Fibroblast of skin of left quadriceps (primary cell): ENCODE measurements at places on chromosomes 1 and 21.

DNA sequence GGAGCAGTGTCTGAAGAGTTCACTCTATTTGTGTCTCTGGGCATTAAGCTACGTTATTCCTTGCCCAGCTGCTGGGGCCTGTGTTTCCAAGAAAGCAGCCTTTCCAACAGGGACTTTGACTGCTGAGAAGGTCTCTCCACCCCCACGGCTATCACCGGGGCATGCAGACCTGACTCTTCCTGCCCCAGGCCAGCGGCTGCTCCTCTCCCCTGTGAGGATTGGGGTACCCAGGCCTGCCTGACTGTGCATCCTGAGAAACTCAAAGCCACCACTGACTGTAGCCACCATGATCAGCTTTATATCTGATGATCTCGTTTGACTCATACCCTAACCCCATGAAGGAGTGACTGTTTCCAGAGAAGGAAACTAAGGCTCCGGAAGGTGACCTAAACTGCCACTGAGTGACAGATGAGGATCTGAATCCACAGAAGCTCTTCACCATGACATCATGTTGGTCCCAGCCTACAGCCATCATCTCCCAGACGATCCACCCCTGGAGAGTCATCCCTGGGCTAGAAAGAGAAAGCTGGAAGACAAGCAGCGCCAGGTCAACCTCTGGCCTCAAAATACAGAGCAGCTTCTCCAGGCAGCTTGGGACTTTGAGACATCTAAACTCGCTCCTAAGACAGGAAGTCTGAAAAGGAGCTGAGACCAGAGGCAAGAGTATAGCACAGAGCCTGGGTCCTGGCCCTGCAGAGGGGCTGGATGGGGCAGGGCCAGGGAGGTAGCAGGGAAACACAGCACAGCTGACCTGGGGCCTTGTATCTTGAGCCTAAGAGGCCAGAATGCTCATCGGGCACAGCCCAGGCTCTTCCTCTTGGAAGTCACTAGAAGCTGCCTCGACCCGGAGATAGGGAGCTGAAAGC, 244.0 kb upstream of the VAMP3 start:
- DNase-seq, result no peak

GRCh38 chr21:34129901-34130715, 56.7 kb downstream of the MRPS6 start:
- no peak for DNase-seq

DNA sequence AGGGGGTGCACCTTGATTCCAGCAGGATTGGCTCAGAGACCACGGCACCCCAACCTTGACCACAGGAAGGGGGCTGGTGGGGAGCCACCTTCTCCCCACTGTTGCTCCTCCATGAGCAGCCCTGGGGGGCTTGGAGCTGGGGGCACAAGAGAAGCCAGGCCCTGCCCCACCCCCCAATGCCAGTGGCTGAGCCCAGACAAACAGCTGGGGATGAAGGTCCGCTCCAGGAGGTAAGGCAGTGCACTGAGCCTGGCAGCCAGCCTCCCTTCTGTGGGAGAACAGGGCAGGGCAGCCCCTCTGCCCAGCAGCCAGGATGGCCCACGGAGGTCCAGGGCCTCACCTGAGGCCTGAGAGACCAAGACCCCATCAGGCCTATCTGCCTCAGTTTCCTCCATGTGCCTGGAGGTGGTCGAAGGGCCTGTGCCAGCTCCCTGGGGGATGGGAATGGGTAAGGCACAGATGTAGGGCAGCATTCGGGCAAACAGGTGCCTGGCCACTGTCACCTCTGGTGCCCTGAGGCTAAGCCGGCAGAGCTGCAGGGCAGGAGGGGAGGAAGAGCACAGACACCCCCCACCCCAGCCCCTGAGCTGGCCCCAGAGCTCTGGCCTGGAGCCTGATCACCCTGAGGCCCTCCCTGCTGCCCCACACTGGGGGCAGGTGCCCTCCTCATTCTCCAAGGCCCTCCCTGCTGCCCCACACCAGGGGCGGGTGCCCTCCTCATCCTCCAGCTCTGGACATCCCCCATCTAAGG, 7.1 kb downstream of the ITGB2 start:
- no peak for DNase-seq

- no peak for DNase-seq
Observed at GRCh38 chr1:66353257-66353656, 180.7 kb upstream of the SGIP1 start.

- no peak for DNase-seq
Observed at GRCh38 chr1:197249324-197249723, 18.7 kb upstream of the CRB1 start.

DNA sequence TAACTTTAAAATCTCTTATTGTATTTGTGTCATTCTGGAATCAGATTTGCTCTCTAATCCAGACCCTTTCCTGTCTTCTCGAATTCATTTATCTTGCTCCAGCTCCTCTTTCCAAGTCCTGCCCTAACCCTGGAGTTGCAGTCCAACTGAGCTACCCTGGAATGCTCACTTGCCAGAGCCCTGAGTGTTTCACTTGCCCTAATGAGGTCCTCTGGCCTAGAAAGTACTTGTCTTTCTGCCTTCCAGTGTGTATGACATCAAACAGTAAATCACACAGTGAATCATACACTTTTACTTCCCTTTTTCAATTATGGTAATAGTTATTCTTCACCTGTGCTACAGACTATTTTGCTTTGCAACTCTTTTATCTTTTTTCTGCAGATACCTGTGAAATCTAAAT, 96.9 kb downstream of the NEK7 start:
- DNase-seq, result peak; percentile 20

DNA sequence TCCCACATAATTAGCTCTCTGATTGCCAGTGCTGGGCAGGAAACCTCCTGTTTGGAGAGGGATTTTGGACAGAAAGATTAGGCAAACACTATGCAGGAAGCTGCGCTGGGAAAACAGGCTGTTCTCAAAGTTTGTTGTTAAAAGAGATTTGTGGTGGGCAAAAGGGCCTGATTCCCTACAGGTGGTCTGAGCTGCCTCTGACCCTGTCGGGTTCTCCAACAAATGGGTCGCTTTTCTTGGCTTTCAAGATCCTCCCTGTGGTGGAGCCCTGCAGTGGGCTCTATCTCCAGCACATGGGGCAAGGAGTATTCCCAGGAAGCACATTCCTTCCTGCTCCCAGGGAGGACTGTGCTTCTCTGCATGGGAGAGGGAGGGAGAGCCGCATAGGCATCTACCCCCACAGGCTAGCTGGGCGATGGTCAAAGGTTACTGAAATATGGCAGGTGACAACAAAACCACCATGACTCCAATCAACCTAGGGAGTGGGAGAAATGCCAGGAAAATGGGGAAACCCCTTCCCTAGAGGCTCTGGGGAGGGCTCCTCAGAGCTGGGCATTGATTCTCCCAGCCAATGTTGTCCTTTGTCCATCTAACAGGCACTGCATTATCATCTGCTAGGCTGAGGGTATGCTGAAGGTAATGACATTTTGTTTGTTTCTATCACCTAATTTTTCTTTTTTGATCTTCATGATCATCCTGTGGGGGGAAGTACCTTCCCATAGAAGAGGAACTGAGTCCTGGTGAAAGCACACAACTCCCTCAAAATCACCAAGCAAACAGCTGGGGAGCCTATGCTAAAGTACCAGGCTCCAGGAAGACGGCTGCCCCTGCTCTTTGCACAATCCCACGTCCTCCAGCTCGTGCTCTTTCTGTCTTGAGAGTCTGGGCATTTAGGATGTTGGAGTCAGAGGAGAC, 85.3 kb downstream of the PLXNA2 start:
- DNase-seq, result no peak

- DNase-seq, result no peak
Observed at GRCh38 chr1:18556364-18556763, 74.3 kb upstream of the PAX7 start.

- DNase-seq, result no peak
Observed at GRCh38 chr1:234908571-234908970, 220.1 kb downstream of the TOMM20 start.

- no peak for DNase-seq
Observed at GRCh38 chr1:37035796-37036666, 1.7 kb upstream of the GRIK3 start.

DNA sequence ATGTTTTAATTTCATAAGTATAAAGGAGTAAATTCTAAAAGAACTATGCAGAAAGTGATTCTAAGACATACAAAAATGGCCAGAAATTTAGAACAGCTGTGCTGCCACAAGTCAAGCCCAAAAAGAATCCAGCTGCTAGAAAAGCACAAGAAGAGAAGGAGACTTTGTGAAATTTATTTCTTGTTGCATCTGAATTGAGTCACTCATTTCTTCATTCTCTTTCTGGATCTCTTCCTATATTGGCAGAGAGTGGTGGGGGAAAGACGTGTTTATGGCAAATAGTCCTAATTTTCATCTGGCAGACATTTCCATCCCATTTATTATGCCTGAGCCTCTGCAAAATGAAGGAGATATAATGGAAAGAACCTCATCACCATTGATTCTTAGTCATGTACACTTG, 139.6 kb upstream of the CTTNBP2NL start:
- DNase-seq, result no peak

DNA sequence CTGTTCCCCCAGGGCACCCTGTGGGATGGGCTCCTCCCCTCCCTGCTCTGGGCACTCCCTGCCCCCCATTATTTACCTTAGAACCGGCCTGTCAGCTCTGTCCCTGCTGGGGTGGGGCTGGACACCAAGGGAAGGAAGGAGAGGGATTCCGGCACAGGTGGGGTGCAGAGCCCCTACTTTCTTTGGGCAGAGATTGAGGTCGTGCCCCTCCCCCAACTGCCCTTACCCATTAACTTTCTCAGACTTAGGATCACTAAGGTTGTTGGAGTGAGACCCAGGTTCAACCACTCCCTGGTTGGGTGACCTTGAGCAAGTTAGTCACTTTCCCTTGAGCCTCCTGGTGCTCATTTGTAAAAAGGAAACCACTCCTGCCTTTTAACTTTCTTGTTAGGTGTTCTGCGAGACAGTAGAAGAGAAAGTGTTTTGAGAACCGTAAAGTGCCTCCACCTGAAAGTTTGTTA, 57.0 kb upstream of the SYNC start:
- no peak for DNase-seq

DNA sequence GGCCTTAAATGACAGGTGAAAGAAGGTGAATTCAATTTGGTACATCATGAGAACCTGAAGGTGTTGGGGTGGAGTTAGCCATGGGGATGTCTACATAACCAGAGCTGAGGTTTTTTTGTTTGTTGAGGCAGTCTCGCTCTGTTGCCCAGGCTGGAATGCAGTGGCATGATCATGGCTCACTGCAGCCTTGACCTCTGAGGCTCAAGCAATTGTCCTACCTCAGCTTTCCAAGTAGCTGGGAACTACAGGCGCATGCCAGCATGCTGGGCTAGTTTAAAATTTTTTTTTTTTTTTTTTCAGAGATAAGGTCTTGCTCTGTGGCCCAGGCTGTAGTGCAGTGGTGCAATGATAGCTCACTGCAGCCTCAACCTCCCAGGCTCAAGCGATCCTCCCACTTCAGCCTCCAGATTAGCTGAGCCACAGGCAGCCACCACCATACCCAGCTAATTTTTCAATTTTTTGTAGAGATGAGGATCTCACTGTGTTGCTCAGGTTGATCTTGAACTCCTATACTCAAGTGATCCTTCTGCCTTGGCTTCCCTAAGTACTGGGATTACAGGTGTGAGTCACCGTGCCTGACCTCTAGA, 1.9 kb upstream of the MPZ start:
- DNase-seq, result no peak

- no peak for DNase-seq
Observed at GRCh38 chr1:92980732-92981647, 19.7 kb upstream of the DIPK1A start.

GRCh38 chr1:162185314-162186025, 116.0 kb downstream of the NOS1AP start:
- no peak for DNase-seq

- DNase-seq, result no peak
Observed at GRCh38 chr21:44779417-44780136, 22.0 kb downstream of the UBE2G2 start.

DNA sequence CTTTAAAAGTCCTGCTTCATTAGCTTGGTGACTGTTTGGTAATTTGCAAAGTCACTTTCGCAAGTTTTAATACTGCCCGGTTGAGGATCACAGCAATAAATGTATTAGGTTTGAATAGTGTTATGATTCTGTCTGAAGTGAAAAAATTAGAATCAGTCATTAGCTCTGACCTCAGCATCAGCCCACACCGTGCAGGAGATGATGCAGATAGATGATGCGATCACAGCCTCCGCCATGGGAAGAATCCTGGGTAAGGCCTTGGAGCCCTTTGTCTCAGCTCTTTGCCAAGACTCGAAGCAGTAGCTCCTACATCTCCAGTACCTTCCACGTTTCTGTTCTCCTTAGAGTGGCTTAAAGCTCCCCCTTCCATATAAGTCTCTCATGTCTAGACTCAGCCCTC, 366.7 kb downstream of the CAMTA1 start:
- no peak for DNase-seq

DNA sequence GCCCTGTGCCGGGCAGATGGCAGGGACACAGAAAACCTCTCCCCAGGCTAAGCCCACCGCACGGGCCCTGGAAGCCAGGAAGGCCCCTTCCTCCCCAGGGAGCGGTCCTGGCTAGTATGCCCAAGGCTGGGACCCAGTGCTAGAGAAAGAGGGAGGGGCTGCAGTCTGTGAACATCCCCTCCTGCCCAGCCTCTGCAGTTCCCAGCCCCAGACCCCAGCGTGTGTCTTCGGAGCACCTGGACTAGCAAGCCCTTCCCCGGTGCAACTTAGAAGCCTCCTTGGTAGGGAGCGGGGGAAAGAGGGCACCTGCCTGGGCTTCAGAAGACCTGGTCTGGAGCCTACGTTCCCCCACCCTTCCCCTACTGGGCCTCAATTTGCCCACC, 2.1 kb downstream of the PLEKHG5 start:
- DNase-seq, result no peak

DNA sequence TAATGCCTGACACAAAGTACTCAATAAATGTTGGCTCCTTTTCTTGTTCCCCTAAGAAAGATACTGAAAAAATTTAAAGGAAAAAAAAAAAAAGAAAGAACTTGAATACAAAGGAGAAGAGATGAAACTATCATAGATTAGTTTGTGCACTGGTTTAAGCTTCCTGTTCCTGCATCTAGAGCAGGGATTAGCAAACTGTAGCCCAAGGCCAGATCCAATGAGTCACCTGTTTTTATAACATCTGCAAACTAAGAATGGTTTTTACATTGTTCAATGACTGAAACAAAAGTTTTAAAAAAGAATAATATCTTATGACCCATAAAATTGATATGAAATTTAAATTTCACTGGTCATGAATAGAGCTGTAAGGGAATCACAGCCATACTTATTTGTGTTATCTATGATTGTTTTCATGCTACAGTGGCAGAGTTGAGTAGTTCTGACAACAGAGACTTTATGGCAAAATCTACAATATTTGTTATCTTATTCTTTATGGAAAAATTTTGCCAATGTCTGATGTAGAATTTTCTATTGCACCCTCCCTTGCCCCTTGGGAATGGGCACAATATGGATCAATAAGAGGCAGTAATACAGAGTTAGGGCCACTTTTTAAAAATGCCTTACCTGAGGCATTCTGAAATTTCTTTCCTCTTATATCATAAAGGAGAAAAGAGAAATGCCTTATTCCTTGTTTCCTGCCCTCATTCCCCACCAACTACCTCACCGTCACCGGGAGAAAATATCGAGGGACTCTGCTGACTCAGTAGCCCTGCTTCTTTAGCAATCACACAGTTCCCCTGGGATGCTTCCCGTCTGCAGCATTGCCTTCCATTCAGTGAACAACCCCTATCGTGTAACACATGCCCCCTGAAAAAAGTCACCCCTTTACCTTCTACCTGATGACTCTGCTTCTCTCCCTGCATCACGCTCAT, 50.6 kb downstream of the WDR64 start:
- no peak for DNase-seq

GRCh38 chr1:116755681-116756080, 1.5 kb downstream of the CD2 start:
- DNase-seq, result no peak

GRCh38 chr1:167880580-167881021, 33.3 kb downstream of the ADCY10 start:
- DNase-seq, result no peak
